A172 (cell line): ENCODE measurements at places on chromosomes 7 and 10. TPM values are rescaled to one million over a fixed set of nuclear protein-coding genes. Genes with fewer than 3 reads are reported as not detected.

Gene DPCD
- total RNA-seq, result 83.0 and 92.8 TPM in 2 replicates

Gene SEC31B
- 1.4 TPM in 2 replicates for total RNA-seq

Gene FOXP2
- total RNA-seq, result 0.12 and 0.14 TPM in 2 replicates

Gene SERPINE1
- 463 and 480 TPM in 2 replicates for total RNA-seq

Gene SFRP5
- not detected in 2 replicates for total RNA-seq

Gene PHKG1
- total RNA-seq, result 0.28 TPM in 1 of 2 replicates, not detected in the other

Gene WEE2
- 0.05 TPM in 1 of 2 replicates, not detected in the other for total RNA-seq

Gene KIF11
- 68.6 and 74.3 TPM in 2 replicates for total RNA-seq

Gene ARHGEF35
- not detected in 2 replicates for total RNA-seq

Gene ABCB4
- not detected in 2 replicates for total RNA-seq

Gene PDE1C
- 133 and 140 TPM in 2 replicates for total RNA-seq

Gene UNCX
- not detected in 2 replicates for total RNA-seq
